ENCODE measurements at places on chromosomes 6 and 20.

GRCh38 chr6:137490961-137491360, 3.2 kb downstream of the OLIG3 start:
- no peak for DNase-seq

DNA sequence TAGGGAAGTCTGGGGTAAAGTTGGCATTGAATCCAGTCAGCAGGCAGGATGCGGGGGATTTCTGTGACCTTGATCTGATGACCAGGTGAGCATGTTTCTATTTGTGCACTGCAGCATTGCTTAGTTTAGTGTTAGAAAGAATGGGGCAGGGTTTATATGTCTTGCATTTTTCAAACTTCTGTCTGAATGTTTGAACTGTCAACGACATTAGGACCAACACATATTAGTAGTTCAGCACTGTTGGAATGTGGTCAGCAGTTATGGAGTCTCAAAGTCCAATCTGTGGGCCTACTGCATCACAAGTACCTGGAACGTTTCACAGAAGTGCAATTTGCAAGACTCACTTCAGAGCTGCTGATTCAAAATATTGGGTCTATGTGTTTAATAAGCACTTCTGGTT, 276.6 kb upstream of the BMP2 start:
- DNase-seq, result no peak

GRCh38 chr6:155364844-155365437, 50.7 kb upstream of the TFB1M start:
- no peak for DNase-seq

- DNase-seq, result no peak
These were observed 122.7 kb upstream of the RNF24 start for GRCh38 chr20:4138056-4138455.

GRCh38 chr20:3707508-3707899, 4.9 kb downstream of the SIGLEC1 start:
- DNase-seq, result no peak

DNA sequence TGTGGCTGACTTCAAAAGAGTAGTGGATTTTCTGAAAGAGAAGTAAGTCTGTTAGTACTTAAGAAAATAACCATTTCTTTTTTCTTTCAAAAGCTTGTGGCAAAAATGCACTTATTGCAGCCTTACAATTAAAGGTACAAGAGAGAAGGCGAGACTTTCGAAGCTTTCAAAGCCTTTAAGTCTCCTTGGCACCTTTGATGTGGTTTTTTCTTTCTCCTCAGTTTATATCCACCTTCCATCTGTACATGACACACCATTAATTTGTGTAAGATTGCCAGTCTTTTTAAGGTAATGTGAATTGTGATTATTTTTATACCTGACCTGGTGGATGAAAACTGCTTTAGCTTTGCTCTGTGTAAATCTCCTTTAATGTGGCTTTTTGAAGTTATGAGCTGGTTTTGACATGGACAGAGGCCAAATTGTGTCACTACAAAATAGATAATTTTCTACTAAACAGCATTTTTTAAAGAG, 466.1 kb downstream of the CDKAL1 start:
- DNase-seq, result no peak

GRCh38 chr6:112202639-112203341, 51.6 kb downstream of the LAMA4 start:
- no peak for DNase-seq

DNA sequence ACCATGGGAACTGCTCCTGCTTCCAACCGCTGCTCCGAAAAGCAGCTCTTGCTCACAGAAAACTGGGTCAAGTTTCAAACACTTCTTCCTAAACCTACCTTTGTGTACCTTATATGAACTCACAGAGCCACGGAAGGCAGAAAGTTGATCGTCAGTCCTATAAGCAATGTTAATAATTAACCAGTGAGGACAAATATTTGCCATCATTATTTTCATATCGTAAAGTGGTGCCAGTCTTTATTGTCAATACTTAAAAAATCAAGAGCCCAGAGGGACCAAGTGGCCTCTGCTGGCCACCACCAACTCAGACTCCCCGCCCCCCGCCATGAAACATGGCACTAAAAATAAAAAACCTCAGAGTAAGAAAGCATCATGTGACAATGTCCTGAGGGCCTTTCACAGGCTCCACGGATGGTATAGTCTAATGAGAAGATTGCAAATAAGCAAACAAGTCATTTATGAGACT, 9.1 kb upstream of the PBOV1 start:
- DNase-seq, result no peak

- DNase-seq, result no peak
These were observed 1152.0 kb downstream of the HACE1 start for GRCh38 chr6:103707596-103708325.

- DNase-seq, result no peak
These were observed 111.8 kb downstream of the MCHR2 start for GRCh38 chr6:99882128-99882702.

DNA sequence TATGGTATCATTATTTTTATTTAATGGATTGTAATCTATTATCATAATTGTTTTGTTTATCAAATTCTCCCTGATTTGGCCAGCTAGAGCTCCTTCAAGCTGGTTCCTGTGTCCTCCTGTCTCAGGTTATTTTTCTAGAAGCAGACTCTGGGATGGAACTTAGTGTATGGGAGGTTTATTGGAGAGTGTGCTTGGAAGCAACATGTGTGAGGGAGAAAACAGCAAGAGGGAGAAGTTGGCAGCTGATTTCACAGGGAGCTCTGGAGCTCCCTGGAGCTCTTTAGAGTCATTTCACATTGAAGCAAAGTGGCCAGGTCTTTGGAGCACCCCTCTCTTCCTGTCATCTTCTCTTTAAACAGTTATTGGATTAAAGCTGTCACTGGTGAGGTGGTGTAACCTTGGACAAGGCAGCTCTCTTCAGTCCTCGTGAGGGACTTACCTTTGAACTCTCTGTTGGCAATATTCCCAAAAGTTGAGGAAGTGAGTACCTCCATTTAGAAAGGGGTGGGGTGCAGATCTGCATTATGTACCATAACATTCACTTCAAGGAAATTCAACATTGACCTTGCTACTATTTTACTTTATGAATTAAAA, 103.6 kb downstream of the PHF3 start:
- no peak for DNase-seq

GRCh38 chr6:151313066-151313491, 73.3 kb downstream of the AKAP12 start:
- DNase-seq, result no peak

DNA sequence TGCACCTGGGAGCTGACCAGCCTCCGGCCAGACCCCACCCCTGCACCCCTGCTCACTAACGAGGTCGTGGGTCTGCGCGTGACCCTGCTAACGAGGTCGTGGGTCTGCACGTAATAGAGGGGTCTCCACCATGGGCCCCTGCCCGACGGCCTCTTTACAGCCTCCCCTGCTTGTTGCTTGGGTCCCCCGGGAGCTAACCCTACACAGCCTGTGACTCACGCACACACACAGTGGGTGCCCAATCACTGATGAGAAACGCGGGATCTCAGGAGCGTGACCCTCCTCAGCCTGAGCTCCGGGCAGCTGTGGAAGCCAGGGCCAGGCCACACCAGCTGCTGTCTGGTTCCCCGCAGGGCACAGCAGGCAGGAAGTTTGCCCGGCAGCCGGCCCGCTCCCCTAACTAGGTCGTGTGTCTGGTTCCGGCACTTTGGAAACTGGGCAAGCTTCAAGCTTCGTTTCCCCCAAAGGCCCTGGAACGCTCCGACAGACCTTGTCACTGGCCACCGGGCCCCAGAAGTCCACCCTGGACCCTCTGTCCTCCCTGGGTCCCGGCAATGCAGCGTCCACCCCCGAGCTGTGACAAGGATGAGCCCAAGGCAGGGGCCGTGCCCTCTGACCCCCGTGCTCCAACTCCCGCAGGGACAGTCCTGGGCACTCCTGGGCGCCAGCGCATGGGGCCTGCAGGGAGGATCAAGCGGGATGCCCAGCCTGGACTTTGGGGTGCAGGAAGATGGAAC, 767 bp downstream of the PTK6 start:
- no peak for DNase-seq

- DNase-seq, result no peak
These were observed 41.5 kb upstream of the FAM83B start for GRCh38 chr6:54805077-54805476.

GRCh38 chr20:6705926-6706548, 61.4 kb upstream of the BMP2 start:
- DNase-seq, result peak; percentile 66

GRCh38 chr6:142700671-142701312, 244.2 kb downstream of the HIVEP2 start:
- DNase-seq, result no peak

- no peak for DNase-seq
These were observed 496 bp downstream of the GRM4 start for GRCh38 chr6:34145161-34146020.

DNA sequence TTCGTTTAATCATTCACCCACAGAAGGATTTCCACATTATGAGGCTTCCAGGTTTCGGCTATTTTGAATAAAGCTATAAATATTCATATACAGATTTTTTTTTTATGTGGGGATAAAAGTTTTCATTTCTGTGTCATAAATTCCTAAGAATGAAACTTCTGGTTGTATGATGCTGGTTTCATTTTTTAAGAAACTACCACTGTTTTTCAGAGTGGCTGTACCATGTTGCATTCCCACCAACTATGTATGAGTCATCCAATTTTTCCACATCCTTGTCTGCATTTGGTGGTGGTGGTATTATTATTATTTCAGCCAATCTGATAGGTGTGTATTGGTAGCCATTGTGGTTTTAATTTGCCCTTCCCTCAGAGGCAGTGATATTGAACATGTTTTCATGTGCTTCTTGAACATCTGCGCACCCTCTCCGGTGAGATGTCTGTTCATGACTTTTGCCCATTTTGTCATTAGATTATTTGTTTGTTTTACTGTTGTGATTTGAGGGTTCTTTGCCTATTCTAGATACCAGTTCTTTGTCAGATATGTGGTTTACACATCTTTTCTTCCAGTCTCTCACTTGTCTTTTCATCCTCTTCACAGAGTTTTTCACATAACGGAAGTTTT, 75.5 kb downstream of the DOK5 start:
- DNase-seq, result no peak

DNA sequence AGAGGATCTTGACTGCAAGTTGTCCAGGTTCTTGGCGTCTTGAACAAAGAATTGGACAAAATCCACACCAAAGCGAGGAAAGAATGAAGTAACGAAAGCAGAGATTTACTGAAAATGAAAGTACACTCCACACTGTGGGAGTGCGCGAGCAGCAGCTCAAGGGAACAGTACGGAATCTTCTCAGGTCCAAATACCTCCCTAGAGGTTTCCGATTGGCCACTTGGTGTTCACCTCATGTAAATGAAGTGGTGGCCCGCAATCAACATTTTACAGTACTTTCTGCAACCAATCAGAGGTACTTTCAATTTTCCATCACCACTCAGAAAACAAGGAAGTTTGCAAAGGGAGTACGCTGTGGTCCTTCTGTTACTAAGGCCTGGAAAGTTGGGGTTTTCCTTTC, 122.4 kb downstream of the PTPRK start:
- no peak for DNase-seq

- no peak for DNase-seq
These were observed 62.5 kb downstream of the ERMARD start for GRCh38 chr6:169813969-169814368.

- DNase-seq, result no peak
These were observed 21.1 kb upstream of the TRIM26 start for GRCh38 chr6:30234356-30234755.

- DNase-seq, result no peak
These were observed 87.8 kb downstream of the PHACTR3 start for GRCh38 chr20:59692139-59692538.

GRCh38 chr20:17061715-17062114, 165.1 kb upstream of the PCSK2 start:
- DNase-seq, result no peak

DNA sequence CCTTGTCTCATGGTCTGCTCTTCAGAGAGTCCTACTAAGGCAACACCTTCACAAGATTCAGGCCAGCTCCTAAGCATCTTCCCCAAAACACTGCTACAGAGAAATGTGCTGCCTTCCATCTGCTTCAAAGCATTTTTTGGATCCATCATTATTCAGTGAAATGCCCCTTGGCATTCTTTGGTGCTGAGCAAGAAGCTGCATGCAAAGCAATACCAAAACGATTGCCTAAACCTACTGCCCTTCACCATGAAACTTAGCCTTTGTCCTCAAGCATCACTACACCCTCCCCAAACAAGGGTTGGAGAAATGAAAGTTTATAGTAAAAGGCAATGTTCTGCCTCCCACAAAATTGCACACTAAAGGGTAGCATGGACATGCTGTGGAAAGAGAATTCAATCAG, 93.5 kb downstream of the SNAP25 start:
- DNase-seq, result no peak

DNA sequence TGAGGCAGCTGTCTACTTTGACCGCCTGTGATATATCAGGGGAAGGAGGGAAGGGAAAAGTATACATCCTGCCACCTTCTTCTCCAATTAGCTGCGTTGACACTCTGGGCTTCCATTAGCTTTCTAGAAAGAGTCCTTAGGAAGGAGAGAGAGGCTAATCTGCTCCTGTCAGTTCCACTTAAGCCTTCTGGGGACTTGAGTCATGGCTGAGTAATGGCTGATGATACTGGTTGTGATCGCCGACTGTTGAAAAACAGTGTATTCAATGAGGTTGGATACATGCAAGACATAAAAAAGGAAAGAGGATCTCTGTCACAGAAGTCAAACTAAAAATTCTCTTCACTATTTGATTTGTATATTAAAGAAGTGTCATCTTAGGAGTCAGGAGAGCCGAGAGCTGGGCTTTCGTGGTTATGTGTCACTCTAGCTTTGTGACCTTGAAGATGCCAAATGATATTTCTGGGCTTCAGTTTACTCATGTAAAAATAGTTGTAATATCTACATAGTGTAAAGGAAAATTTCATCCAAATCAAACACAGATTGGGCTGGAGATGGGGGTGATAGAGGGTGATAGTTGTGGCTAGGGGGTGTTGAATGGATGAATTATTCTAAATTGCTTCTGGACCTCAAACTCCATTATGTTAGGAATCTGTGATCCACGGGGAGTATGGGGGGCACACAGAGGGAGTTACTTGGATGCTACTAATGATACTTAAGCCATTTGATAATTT, 189.0 kb downstream of the UST start:
- no peak for DNase-seq

- DNase-seq, result no peak
These were observed 893.5 kb upstream of the MAP3K7 start for GRCh38 chr6:91480402-91480801.

- DNase-seq, result peak; percentile 77
These were observed 184.7 kb downstream of the CDH4 start for GRCh38 chr20:61436667-61437279.

GRCh38 chr6:132614554-132614953, 9.5 kb downstream of the TAAR2 start:
- DNase-seq, result no peak

Data from SK-N-MC (cell line).